Small intestine (tissue), 16 donors: ENCODE measurements at places on chromosomes 12 and 14. TPM values are rescaled to one million over a fixed set of nuclear protein-coding genes. Genes with fewer than 3 reads are reported as not detected.
A peak's percentile ranks its signal among the peaks of the same experiment; 100 is the strongest.

DNA sequence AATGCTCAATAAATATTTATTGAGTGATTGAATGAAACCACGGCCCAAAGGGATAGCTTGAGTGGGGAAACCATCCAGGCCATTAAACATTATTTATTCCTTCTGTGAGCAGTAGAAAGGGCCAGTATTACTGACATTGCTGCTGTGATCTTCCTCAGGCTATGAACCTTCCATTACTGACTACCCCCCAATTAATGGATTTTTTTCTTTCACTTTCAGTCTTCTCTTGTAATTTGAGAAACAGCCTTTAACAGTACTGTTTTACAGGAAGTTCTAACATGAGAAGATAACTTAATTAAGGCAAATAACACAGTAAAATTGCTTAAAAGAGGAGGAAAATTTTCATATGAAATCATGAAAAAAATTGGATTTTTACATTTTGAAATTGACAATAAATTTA, 629.5 kb downstream of the TRHDE start:
- no peaks in the 10 kb centered on the region for H3K27me3 ChIP-seq
- no peak overlapping the region for H3K4me3 ChIP-seq
- no peaks in the 10 kb centered on the region for H3K36me3 ChIP-seq
- no peaks in the 10 kb centered on the region for H3K4me1 ChIP-seq
- no peak for DNase-seq
- no peak overlapping the region for H3K27ac ChIP-seq

Gene FAM90A1
- not detected for polyA plus RNA-seq

GRCh38 chr14:105897725-105898113, 371.3 kb downstream of the TMEM121 start:
- H3K36me3 ChIP-seq = no peaks in the 10 kb centered on the region
- no peak for DNase-seq
- no peak overlapping the region for H3K27ac ChIP-seq
- H3K27me3 ChIP-seq = no peaks in the 10 kb centered on the region
- no peaks in the 10 kb centered on the region for H3K4me1 ChIP-seq

DNA sequence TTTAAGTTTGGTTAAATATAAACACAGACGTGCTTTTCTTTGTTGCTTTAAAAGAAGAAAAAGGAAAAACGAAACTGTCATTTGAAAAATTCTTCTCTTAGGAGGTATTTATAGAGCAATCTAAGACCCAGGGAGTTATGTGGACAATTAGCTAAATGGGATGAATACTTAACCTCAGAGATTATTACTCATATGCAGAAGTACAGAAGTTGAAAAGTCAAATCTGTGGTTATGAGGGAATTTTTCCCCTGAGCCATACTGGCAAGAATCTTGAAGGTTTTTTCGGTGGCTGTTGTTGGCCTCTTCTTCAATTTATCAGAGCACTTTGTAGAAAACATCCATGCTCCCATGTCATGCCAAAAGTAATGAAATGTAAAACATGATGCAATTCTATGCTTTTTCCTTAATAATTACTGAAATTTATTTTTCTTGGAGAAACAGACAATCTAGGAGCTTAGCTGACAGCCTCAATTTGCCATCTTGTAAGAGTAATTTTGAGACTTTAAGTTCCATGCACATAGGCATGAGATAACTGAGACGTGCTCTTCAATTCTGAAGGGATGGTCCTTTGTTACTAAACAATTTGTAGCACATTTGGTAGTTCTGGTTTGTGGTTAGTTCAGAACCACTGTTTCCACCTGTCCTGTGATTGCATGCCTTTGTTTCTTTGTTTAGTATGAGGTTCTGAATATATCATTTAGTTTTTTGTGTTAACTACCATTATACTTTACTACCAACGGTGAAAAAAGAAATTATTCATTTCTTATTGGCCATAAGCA, 126.6 kb downstream of the BCAT1 start:
- no peak for DNase-seq
- H3K4me3 ChIP-seq = no peak overlapping the region
- no peaks in the 10 kb centered on the region for H3K36me3 ChIP-seq
- H3K27ac ChIP-seq = no peak overlapping the region
- H3K4me1 ChIP-seq = no peaks in the 10 kb centered on the region
- H3K27me3 ChIP-seq = no peaks in the 10 kb centered on the region

DNA sequence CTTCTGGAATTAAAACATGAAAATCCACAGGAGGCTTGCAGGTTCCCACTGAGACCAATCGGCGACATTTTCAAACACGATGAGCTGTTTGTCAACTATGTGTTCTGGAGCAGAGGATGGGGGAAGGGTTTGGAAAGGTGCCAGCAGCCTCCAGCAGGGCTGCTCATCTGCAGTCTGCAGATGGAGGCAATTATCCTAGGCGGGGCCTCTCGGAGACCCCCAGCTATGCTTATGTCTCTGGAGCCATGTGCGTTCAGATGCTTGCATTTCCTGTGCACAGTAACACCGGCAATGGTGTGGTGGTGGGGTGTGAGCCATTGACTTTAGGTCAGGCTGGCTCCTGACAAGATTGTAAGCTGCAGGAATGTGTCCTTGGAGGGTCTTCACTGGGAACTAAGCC, 51.7 kb downstream of the RPH3A start:
- peak; percentile 7 for DNase-seq
- H3K4me3 ChIP-seq = no peak overlapping the region
- no peak overlapping the region for H3K27ac ChIP-seq
- no peaks in the 10 kb centered on the region for H3K4me1 ChIP-seq
- no peaks in the 10 kb centered on the region for H3K36me3 ChIP-seq
- peaks cover under 1% of the 10 kb centered on the region for H3K27me3 ChIP-seq

DNA sequence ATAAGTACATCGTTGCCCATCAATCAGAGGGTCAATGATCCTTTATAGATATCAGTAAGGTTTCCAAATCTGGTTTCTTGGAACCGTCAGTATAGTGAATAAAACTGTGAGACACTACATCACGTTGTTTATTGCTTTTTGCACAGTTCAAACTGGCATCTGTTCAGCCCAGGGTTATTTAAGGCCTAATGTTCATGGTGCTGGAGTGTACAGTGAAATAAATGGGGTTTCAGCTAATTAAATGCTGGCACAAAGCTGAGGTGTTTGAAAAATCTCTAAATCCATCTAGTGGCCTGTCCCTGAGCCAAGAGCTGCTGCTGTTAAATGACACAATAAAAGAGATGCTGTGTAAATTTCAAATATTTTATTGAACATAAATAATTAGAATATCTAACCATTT, 69.9 kb downstream of the RPS29 start:
- no peaks in the 10 kb centered on the region for H3K4me1 ChIP-seq
- DNase-seq = no peak
- H3K27me3 ChIP-seq = no peaks in the 10 kb centered on the region
- no peak overlapping the region for H3K4me3 ChIP-seq
- no peak overlapping the region for H3K27ac ChIP-seq
